NCI-H1092 (cell line): ENCODE measurements at places on chromosomes 2 and 18.

DNA sequence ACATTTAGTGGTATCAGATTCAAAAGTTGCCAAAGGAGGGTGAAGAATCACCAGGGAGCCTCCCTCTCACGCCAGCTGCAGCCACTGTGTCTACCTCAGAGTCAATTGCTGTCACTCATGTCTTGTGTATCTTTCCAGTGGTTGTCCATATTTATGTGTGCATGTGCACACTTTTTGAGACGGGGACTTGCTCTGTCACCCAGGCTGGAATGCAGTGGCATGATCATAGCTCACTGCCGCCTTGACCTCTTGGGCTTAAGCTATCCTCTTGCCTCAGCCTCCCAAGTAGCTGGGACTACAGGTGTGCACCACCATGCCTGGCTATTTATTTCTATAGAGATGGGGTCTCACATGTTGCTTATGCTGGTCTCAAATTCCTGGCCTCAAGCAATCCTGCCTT is 4.0 kb downstream of the MOCOS start:
- no peak for DNase-seq

DNA sequence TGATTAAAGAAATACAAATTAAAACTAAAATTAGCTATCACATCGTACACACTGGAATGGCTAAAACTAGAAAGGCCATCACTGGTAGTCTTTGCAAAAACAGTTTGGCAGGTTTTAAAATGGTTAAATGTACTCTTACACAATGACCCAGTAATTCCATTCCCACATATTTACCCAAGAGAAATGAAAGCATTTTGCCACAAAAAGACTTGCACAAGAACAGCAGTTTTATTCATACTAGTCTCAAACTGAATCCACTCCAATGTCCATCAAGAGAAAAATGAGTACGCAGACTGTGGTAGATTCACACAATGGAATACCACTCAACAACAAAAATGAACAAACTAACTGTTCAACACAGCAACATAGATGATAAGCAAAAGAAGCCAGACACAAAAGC is 29.1 kb downstream of the SP140L start:
- DNase-seq, result no peak

DNA sequence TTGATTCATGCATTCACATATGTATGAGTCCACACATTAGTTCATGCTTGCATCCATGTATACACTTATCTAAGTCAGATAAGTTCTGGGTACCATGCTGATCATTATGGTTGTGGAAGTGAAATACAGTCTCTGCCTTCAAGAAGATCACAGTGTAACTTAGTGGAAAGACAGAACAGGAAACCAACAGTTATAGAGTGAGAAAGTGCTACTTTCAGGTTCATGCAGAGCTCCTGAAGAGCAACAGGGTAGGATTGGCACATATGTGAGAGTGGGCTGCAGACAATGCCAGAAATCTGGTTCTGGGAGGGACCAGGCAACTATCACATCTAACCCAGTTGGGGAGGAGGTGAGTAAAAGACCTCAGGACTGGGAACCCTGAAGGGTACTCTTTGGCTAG is 35.4 kb upstream of the PGAP1 start:
- no peak for DNase-seq

GRCh38 chr2:188892636-188893035 is 81.5 kb upstream of the COL3A1 start:
- no peak for DNase-seq

GRCh38 chr2:74694281-74694680 is 40.2 kb downstream of the SEMA4F start:
- no peak for DNase-seq

DNA sequence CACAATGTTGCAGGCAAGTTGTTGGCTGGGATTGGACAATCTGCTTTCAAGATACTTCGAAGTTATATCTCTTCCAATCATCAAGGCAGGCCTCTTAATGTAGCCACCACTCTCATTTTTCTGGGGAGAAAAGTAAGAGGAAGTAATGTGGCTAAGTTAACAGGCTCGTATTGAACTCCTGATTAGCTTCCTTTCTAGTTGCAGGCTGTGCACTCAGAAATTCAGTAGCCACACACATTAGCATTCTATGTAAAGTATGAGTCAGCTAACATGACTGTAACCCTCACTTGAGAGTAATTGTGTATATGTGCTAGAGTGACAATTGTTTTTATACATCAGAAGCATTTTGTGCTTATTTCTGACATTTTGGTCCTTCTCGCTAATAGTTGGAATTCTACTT is 3.3 kb downstream of the TWSG1 start:
- DNase-seq, result no peak

GRCh38 chr2:216773072-216773471 is 77.7 kb upstream of the IGFBP5 start:
- DNase-seq, result no peak

GRCh38 chr18:47254341-47254939 is 3.0 kb upstream of the SKOR2 start:
- no peak for DNase-seq

DNA sequence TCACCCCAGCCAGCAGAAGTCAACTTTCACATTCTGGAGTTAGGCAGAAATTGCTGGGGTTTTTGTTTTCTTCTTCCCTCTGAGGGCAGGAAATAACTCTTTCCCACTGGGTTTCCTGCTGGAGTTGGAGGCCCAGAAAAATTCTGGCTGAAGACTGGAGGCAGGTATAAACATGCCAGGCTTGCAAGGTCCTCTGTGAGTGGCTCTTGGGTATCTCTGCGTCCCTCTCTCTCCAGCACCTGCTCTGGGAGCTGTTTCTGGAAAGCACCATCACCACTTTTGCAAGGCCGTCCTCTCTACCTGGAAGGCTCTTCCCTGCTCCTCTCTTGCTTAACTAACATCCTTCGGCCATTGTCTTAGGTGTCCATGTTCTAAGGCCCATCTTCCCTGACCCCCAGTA is 91.0 kb downstream of the MCFD2 start:
- DNase-seq, result no peak

- no peak for DNase-seq
These were observed 136.8 kb downstream of the DLGAP1 start for GRCh38 chr18:4318311-4318710.
